Ammon's horn (tissue), 1 donor: ENCODE measurements at places on chromosomes 3 and 15.

DNA sequence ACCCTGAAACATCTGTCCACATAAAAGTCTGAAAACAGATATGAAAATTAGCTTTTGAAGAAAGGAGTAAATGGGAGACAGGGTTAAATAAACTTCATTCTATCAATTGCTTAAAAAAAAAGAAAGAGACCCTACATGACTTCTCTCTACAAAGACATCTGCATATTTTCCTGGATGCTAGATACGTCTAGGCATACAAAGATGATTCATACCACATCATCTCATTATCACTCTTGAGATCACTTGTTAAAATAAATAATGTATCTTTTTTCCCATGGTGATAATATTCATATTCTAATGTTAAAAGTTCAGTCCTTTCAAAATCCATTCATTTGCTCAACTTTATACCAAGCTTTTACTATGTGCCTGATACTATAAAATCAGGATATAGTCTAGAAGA, 295.8 kb downstream of the MAGI1 start:
- DNase-seq = no peak

DNA sequence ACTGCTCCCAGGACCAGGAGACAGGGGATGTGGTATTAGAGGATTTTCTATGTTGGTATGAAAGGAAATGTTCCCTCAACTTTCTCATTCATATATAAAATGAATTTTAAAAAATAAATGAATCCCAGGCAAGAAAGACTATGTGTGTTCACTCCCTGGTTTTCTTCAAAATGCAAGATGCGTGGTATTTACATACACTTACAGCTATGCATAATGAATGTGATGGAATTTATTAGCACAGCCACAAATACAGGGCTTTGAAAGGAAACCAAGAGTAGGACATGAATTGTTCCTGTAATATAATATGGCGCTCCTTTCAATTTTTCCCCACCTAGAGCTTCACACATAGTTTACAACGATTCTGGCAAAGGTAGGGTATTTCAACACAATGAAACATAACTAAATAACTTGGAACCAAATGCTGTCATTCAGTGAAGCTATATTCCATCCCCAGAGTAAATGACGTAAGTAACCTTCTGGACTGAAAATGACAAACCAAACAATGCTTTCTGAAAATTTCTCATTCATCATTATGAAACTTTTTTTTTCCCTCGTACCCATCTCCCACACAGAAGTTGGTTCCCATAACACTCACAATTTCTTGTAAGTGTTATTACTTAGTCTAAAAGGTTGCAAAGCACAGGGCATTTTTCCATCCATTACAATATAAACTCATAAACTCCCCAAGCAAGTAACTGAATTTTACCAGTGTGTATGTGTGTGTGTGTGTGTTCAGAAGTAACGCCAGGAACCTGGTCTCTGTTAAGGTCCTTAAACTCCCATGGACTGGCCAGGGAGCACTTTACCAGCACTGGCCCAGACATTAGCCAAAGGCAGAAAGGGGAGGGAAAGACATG, 41.8 kb downstream of the CBLB start:
- no peak for DNase-seq

DNA sequence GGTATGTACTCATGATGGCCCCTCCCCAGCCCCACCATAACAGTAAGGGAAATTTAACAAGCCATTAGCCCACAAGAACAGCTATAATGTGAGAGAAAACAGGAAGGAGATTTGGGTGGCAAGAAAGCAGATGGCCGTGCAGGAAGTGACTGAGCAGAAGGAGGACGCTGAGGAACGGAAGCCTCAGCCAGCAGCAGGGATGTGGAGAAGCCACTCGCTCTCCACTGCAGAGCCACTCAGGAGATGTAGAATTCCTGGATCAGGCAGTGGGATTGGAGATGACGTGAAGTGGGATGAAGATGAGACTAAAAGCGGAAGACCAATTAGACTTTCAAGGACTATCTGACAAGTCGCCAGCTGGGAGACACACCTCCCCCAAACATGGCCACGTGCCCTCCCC, 31.2 kb downstream of the PRR23E start:
- no peak for DNase-seq

- no peak for DNase-seq
Observed at GRCh38 chr15:70815604-70816003, 38.4 kb downstream of the LARP6 start.

DNA sequence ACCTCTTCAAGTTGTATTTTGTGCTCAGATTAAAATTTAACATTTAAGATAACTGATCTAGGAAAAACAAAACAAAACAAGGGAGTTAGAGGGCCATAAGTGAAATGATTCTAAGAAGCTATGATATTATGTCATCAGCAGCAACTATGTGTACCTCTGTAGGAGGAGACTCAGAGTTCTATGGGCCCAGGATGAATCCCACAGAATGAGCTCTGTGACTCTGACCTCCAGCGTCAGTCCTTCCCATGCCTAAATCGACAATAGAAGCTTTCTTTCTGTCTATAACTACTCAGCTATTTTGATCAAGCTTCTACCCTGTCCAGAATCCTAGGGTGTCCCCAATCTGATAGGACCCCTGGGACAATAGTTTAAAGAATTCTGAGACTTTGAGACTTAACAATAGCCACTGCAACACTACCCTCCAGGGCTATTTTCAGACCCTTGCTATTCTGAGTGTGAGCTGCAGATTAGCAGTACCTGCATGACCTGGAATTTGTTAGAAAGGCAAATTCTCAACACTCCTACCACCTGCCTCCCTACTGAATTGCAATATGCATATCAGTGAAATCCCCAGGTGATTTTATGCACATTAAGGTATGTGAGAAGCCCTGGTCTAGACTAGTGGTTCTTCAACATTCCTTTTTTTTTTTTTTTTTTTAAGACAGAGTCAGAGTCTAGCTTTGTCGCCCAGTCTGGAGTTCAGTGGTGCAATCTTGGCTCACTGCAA, 66.7 kb downstream of the ARHGAP31 start:
- DNase-seq = no peak

GRCh38 chr3:15766406-15766805, 31.4 kb downstream of the ANKRD28 start:
- no peak for DNase-seq

DNA sequence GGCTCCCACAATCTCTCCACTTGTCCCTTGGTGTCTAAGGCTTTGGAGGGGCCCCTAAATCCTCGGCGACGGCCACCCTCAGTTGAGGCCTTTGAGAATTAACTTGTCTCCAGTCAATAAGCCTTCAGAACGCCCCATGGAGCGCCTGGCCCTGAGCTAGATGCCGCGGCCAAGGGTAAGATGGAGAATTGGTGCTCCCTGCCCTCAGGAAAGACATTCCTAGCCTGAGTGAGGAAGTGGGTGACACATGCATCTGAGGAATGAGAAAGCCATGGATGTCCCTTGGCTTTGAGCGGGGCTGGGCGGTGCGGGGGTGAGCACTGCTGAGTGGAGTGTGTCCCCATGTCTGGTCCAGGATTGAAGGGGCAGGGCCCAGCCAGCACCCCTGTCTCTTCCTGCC, 13.3 kb downstream of the ITIH4 start:
- DNase-seq = no peak

DNA sequence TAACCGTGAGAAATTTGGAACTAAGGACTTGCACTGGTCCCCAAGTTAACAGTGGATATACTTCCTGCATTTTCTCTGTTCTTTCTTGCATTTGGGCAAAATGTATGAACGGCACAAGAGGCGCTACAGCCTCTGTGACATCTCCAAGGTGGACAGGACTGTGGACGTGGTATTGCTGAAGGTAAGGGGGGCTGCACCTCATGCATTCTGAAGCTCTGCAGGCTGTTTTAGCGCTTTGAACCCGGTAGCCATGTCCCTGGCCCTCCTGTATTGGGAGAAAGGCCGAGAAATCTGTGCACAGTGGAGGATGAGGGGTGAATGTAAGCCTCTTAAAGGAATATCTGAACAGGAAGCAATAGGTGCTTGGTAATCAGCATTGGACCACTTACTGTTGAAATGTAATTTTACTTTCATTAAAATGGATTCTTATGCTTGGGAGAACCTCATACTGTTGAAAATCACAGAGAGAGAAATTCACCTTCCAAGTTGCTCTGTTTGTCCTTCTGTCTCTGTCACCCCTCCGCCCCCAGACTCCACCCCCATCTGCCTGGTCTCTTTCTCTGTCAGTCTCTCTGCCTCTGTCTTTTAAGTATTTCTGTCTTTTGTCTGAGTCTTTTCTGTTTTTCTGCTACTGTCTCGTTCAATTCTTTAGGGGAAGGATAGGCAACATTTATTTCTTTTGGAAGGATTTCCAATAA, 174.6 kb downstream of the KLHL25 start:
- DNase-seq = no peak

- DNase-seq = no peak
Observed at GRCh38 chr3:69329892-69330291, 56.0 kb downstream of the FRMD4B start.

DNA sequence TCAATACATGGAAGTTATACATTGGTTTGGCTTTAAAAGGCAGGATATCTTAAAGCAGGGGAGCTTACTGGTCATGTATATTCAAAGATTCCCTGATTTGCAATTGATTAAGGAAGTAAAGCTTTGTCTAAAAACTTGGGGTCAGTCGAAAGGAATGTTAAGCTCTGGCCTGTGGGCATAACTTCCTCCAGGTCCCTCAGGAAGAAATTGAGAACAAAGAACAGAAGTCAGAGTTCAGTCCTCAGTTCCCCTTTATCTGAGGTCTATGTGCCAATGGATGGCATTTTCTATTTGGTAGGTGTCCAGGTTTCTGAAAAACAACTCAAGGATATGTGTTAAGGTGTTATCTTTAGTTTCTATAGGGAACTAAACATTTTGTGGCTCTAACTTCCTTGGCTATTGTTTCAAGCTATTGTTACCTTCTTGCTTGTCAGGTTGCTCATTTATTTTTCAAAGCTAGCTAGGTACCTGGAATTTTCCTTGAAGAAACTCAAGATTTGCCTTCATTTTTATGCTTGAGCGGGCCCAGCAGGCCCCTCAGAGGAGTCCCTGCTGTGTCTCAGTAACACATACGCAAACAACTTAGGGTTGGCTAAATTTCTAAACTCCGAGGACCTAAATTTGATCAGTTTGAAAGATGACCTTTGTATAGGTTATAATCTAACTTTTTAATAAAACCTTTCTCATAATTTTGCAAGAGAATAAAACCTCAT, 135.0 kb upstream of the UBE2E2 start:
- peak; percentile 33 for DNase-seq

DNA sequence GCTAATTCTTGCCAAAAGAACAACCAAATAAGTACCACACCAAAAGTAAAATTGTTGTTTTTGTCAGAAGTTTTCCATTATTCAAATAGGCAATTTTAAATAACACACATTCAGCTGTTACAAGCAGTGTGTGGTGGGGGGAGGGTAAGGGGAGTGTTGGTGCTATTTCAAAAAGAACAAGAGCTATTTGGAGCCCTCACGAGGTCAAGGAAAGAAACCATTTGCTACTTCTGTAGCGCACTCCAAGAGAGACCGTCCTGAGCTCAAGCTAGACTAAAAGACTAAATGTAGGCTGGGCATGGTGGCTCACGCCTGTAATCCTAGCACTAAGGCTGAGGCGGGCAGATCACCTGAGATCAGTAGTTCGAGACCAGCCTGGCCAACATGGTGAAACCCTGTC, 21.2 kb upstream of the IGF2BP2 start:
- no peak for DNase-seq

DNA sequence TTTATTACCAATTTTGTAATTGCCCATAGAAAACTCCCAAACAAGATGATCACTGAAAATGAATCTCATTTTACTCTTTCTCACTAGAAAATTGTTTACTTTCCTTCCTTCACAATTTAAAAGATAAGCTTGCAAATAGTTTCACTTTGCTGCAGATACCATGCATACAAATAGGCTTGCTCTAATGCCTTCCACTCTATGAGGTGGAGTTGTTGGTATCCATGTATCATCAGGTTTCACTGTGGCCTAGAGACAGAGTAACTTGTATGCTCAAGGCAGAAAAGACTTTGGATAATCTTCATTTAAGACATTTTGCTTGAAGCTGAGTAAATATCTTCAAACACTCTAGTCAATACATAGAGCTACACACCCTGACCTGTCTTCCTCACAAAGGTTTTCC, 60.8 kb downstream of the RYK start:
- no peak for DNase-seq

- no peak for DNase-seq
Observed at GRCh38 chr3:111714305-111714704, 119.2 kb upstream of the ZBED2 start.

DNA sequence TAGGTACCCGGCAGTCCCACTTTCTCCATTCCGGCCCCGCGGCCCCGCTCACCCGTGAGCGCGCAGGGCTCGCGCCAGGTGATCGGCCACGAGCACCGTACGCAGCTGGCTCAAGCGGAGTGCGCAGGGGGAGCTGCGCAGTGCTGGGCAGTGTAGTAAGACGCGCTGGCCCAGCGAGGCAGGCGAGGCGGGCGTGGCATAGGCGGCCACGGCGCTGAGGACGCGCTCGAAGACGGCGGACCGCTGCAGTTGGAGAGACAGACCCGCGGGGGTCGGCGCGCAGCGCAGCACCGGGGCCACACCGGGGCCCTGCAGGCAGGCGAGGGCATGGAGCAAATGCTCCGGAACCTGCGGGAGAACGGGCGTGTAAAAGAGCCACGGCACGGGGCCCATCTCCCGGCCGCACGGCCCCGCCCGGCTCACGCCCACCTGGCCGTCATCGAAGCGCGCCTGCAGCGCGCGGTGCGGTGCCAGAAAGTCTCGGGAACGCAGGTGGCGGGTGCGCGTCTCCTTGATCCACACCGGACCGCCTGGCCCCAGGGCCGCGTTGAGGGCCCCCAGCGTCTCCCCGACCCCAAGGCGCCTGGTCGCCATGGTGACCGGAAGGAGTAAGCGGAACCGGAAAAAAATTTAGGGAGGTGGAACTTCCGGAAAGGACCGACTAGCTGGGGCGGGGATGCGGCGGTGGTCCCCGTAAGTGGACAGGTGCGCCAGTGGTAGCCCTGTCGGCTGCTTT, at the start of gene DALRD3:
Gene DALRD3 (minus strand): TSS at position 610 of the 736 bp plus-strand sequence. CDS start 16 bp downstream, at position 594.
- peak; percentile 70 for DNase-seq

- DNase-seq = no peak
Observed at GRCh38 chr3:144553301-144553700, 581.7 kb downstream of the DIPK2A start.

DNA sequence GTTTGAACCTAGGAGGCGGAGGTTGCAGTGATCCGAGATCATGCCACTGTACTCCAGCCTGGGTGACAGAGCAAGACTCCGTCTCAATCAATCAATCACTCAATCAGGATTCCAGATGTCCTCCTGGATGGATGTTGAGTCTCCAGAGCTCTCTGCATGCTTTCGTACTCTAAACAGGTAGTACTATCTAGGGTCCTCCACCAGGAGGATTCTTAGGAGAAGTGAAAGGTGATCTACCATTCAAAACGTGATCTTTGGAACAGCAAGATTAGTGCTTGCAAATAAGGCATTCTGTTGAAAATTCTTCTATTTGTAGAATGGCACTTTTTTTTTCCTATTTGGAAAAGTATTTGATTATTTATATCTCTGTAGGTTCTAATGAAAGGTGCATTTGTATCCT, 34.3 kb downstream of the CNOT10 start:
- no peak for DNase-seq

DNA sequence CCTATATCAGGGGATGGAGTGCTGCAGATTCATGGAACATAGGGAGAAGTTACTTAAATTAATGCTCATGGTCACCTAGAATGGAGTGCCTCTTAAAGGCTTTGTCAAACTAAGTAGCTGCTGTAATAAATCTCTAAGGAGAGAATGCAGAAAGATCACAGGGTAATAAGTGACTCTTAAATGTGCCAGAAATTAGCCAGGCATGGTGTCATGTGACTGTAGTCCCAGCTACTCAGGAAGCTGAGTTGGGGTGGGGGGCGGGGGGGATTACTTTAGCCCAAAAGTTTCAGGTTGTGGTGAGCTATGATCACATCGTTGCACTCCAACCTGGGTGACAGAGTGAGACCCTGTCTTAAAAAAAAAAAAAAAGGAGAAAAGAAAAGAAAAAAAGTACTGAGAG, 90.9 kb upstream of the ASB14 start:
- no peak for DNase-seq

GRCh38 chr15:101175401-101175800, 76.4 kb downstream of the CHSY1 start:
- peak; percentile 65 for DNase-seq
